Ovary (tissue), 10 donors: ENCODE measurements at places on chromosomes 1 and 21. TPM values are rescaled to one million over a fixed set of nuclear protein-coding genes. Genes with fewer than 3 reads are reported as not detected.

Gene KCTD3
- 23.8 TPM for polyA plus RNA-seq

- peaks cover 5% of the 10 kb centered on the region for H3K4me1 ChIP-seq
- H3K27ac ChIP-seq, result no peak overlapping the region
- H3K27me3 ChIP-seq, result no peaks in the 10 kb centered on the region
Measured at GRCh38 chr1:85611425-85611824, 30.9 kb downstream of the CCN1 start.

GRCh38 chr1:209370241-209370995 is 213.1 kb upstream of the CAMK1G start:
- H3K27me3 ChIP-seq, result no peaks in the 10 kb centered on the region
- no peak for DNase-seq
- H3K4me1 ChIP-seq, result no peaks in the 10 kb centered on the region

Gene FLG2
- not detected for polyA plus RNA-seq

DNA sequence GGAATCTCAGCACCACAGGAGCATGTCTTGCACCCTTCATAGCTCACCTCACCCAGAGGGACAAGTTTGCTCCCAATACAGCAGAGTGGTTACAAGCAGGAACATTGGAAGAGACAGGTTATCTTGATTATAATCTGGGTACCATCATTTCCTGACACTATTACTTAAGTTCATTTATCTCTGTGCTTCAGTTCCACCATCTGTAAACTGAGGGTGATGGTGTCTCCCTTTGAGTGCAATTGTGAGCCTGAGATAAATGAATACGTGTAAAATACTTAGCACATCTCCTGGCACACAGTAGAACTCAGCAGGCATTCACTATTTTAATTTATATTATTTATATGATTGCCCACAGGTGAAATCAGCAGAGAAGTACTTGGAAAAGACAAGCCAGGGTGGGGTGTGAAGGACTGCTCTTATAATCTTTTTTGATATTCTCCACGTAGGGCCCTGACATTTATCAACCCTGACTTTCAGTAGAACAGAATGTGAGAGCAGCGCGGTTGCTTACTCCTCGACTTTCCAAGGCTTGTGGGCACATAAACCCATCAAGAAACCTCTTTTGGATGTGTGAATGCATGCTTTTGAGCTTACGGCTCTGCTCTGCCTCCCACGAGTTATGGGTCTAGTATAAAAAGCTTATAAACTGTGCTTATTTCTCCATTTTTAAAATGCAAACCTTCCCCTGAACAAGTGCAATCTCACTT is 34.9 kb downstream of the DUSP10 start:
- H3K4me1 ChIP-seq, result no peaks in the 10 kb centered on the region
- H3K27ac ChIP-seq, result no peak overlapping the region
- H3K4me3 ChIP-seq, result no peak overlapping the region
- DNase-seq, result no peak
- H3K36me3 ChIP-seq, result no peaks in the 10 kb centered on the region

Gene CCDC30
- 3.8 TPM for polyA plus RNA-seq

DNA sequence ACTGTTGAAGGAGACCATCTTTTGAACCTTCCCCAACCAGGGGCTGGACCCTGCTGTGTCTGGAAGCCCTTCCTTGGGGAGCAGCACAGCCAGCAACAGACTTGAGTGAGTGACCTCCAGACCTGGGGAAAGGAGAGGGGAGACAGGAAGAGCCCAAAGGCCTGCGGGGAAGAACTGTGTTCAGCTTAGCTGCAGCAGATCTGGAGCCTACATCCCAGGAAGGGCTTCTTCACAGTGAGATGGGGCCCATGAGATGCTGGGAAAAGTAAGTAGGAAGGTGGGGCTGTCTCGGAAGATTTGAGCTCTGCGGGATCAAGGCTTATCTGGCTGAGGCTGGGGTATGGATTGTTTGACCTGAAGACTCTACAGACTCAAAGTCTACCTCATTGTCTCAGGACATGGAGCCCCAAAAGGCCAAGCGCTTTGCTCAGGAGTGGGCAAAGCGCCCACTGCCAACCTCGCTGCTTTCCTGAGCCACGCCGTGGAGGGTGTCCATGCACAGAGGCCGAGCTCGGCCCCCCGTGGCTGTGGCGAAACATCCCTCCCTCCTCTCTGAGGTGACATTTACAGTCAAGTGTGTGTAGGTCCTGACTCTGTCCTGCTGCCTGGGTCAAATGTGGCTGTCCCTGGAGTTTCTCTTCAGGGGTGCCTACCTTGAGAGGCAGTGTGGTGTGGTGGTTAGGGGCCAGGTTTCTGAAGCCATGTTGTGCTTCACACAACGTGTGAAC is 24.5 kb downstream of the SPOCD1 start:
- no peaks in the 10 kb centered on the region for H3K36me3 ChIP-seq
- H3K27me3 ChIP-seq, result no peaks in the 10 kb centered on the region
- no peaks in the 10 kb centered on the region for H3K4me1 ChIP-seq
- no peak overlapping the region for H3K4me3 ChIP-seq

DNA sequence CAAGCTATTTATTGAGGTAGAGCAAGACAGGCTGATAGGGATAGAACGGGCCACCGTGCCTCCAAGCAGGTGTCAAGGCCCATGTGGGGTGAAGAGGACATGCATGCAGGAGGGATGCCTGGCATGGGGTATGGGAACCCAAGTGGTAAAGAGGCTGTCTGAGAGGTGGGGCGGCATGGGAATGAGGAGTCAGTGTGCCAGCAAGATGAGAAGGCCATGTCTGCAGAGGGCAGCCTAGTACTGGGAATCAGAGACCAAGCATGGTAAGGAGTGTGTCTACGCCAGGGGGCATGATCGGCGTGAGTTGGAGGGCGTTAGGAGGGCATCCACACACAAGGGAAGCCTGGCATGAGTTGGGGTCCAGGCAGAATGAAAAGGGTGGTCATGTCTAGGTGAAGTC is 303.7 kb upstream of the PLD5 start:
- no peak for DNase-seq
- no peak overlapping the region for H3K4me3 ChIP-seq
- H3K27me3 ChIP-seq, result no peaks in the 10 kb centered on the region
- H3K27ac ChIP-seq, result no peak overlapping the region
- no peaks in the 10 kb centered on the region for H3K36me3 ChIP-seq

Gene LMOD1
- polyA plus RNA-seq, result 255 TPM

GRCh38 chr1:102842606-102843005 is 265.7 kb downstream of the COL11A1 start:
- DNase-seq, result no peak
- H3K27me3 ChIP-seq, result no peaks in the 10 kb centered on the region
- no peaks in the 10 kb centered on the region for H3K36me3 ChIP-seq
- H3K27ac ChIP-seq, result no peak overlapping the region

Gene CR1L
- not detected for polyA plus RNA-seq

Gene AGT
- 3.8 TPM for polyA plus RNA-seq

Gene AZIN2
- 4.1 TPM for polyA plus RNA-seq

Gene TACSTD2
- polyA plus RNA-seq, result 1.2 TPM

Gene CD101
- 1.1 TPM for polyA plus RNA-seq

Gene SELP
- 19.7 TPM for polyA plus RNA-seq

GRCh38 chr1:77744576-77744975 is 15.1 kb downstream of the USP33 start:
- no peaks in the 10 kb centered on the region for H3K27me3 ChIP-seq
- H3K27ac ChIP-seq, result no peak overlapping the region
- no peak overlapping the region for H3K4me3 ChIP-seq
- no peaks in the 10 kb centered on the region for H3K36me3 ChIP-seq

DNA sequence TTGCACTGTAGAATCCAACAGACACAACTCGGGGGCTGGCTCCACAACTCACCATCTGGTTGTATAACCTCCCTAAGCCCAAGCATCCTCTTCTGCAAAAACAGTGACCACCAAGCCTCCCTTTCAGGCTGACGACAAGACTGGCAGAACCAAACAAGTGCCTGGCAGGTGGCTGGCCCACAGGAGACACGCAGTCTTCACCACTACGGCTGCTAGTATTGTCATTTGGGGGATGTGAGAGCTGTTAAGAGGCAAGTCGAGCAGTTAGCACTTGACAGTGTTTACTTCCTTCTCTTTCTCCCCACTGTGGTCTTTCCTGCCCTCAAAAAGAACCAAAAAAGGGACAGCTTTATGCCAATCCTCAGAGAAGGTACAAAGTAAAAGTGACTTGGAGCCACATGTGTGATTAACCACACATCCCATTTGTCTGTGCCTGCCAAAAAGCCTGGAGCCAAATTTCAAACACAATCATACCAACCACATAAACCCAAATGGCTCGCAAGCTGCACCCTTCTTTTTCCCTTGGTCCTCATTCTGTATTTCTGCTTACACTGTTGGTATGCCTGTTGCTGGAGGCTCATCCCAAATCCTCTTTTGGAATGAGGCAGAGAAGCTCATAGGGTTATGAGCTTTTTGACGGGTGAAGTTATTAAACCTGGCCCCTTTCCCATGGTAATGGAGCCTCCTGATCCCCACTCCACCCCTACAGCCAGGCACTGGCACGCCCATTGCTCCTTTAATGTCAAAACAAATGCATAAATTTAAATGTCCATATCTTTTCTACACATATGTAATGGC is 94.1 kb downstream of the TGFBR3 start:
- H3K27me3 ChIP-seq, result no peaks in the 10 kb centered on the region
- no peak overlapping the region for H3K4me3 ChIP-seq
- no peaks in the 10 kb centered on the region for H3K36me3 ChIP-seq

DNA sequence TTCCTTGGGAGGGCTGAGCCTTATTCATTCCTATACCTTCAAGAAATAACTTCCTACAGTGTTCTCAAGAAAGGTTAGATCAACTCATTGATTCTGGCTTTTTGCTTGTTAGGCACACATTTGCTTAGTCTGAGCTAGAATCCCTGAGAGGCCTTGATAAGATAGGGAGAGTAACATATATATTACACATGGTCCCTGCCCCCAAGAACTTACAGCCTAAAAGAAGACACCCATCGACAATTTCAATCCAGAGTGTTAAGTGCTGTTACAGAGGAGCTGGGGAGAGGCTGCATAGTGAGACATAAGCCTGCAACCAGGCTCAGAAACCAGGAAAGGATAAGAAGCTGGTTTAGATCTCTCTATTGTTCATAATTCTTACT is 68.7 kb downstream of the PLPP3 start:
- DNase-seq, result no peak
- no peaks in the 10 kb centered on the region for H3K27me3 ChIP-seq
- H3K27ac ChIP-seq, result no peak overlapping the region
- no peak overlapping the region for H3K4me3 ChIP-seq

DNA sequence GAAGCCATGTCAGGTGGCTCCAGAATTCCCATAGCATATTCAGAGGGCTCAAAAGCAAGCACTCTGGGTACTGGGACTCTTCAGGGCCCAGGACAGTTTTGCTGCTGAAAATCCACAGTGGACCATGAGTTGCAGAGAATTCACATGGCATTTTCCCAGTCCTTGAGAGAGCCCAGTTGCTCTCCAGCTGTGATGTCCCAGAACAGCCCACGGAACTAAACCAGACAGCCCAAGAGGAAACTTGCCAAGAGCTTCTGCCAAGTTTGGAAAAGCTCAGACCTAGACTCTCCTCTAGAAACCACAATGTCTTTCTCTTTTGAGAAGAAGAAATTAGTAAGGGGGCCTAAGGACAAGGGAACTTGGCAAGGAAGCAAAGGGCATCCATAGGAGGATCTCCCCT is 69.4 kb downstream of the RGS2 start:
- H3K4me1 ChIP-seq, result peaks cover 5% of the 10 kb centered on the region
- no peak overlapping the region for H3K27ac ChIP-seq
- no peak overlapping the region for H3K4me3 ChIP-seq

GRCh38 chr1:209391792-209392191 is 191.7 kb upstream of the CAMK1G start:
- no peak overlapping the region for H3K27ac ChIP-seq
- no peaks in the 10 kb centered on the region for H3K36me3 ChIP-seq
- no peak for DNase-seq
- H3K4me3 ChIP-seq, result no peak overlapping the region
- H3K27me3 ChIP-seq, result no peaks in the 10 kb centered on the region

Gene HES3
- not detected for polyA plus RNA-seq

GRCh38 chr1:198155253-198155652 is 1.5 kb upstream of the NEK7 start:
- H3K27me3 ChIP-seq, result no peaks in the 10 kb centered on the region
- no peaks in the 10 kb centered on the region for H3K36me3 ChIP-seq
- DNase-seq, result no peak
- no peak overlapping the region for H3K27ac ChIP-seq
- H3K4me3 ChIP-seq, result no peak overlapping the region

DNA sequence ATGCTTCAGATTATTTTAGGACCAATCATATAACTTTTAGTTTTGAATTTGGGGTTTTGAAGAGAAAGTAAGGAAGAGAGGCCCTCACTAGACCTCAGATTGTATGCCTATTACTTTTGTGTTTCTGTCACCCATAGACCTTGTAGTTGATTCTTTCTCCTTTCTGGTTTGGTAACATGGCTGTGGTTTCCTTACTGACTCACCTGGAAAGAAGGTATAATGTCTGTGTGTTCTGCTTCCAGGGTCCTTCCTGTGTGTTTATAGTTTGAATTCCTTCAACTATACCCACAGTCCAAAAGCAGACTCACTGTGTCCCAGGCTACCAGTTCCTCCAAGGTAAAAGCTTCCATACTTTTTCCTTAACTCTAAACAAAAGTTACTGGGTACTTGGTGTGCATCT is 8.1 kb downstream of the SLC44A3 start:
- no peaks in the 10 kb centered on the region for H3K36me3 ChIP-seq
- no peaks in the 10 kb centered on the region for H3K4me1 ChIP-seq
- DNase-seq, result no peak
- H3K27ac ChIP-seq, result no peak overlapping the region
